Left renal cortex interstitium (tissue), 4 donors: ENCODE measurements at places on chromosomes 16 and 17. TPM values are rescaled to one million over a fixed set of nuclear protein-coding genes. Genes with fewer than 3 reads are reported as not detected.

DNA sequence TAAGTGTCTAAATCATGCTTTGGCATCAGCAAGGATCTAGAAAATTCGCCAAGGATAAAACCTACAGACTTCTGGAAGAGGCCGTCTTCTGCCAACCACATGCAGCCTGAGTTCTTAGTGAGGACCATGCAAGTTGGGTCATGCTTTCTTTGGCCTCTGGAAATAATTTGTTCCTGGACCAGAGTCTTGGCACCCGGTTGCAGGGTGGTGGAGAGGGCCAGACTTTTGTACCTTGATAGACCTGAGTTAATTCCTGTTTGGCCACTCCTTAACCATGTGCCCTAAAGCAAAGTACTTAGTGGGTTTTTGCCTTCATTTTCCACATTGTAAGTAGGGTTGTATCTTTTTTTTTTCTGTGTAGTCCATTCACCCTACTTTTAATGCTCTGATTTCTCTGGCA lies 283.4 kb upstream of the IRX5 start:
- no peak for DNase-seq

GRCh38 chr17:21049457-21049856 lies 6.6 kb upstream of the USP22 start:
- DNase-seq = no peak

DNA sequence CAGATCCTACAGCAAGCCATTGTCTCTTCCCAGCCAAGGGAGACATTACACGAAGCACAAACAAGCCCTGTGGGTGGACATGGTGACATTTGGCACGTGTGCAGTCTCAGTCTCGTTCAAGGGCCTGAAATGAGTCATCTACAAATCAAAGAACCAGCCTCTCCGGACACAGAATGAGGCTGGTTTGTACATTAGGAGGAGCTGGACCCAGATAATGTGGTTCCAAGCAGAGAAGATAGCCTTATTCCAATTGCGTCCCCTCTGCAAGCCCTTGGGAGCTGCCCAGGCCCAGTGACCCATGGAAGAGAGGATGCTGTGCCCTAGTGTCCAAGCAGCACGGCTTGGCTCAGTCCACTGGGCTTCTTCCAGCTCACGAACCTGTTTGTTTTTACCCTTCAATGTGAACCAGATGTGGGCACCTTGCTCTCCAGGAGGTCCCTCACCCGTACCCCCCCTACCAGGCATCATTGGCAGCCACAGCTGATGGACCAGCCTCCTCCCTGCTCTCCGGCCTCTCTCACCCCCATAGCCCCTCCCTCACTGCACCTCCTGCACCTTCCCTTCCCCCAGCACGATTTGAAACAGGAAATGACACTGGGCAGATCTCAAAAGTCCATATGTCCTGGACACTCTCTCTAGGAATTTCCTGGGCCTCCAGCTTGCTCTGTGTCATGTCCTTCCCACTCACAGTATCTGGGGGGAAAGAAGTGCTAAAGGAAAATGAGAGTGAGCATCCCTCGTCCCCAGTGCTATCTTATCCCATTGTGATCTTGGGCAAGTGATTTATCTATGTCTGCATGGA lies 26.2 kb downstream of the KPNA2 start:
- no peak for DNase-seq

- no peak for DNase-seq
Measured at GRCh38 chr16:17557480-17557879, 86.7 kb upstream of the XYLT1 start.

Gene ERI2
- polyA plus RNA-seq = 32.9 TPM

Gene CFAP97D1
- 0.08 TPM for polyA plus RNA-seq

GRCh38 chr16:81709016-81709900 lies 69.8 kb upstream of the PLCG2 start:
- DNase-seq = no peak

DNA sequence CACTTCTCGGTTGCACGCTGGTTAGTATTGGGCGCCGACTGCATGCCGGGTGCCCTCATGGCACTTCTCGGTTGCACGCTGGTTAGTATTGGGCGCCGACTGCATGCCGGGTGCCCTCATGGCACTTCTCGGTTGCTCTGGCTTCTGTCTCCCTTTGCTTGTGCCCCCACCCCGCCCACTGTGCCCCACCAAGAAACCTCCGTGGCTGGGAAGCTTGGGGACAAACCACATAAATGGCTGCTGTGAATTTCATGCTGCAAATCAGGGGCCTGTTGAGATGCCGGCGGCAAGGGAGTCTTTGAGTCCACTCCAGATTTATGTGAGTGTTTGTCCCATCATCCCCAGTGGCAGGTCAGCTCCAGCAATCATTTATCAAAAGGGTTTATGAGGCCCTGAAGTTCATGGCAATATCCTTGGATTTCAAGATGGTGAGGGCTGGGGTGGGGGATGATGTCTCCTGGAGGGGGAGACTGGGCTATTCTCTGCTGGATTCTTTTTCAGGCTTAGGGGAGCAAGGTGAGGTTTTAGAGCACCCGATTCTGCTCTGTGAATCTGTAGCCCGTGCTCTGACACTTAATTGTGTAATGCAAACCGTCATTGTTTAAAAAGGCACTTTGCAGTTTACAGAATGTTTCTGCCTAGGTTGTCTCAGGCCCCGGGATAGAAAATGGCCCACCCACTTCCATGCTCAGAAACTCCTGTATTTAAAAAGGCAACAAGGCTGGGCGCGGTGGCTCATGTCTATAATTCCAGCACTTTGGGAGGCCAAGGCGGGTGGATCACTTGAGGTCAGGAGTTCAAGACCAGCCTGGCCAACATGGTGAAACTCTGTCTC lies 51.2 kb upstream of the CIBAR2 start:
- DNase-seq = no peak

DNA sequence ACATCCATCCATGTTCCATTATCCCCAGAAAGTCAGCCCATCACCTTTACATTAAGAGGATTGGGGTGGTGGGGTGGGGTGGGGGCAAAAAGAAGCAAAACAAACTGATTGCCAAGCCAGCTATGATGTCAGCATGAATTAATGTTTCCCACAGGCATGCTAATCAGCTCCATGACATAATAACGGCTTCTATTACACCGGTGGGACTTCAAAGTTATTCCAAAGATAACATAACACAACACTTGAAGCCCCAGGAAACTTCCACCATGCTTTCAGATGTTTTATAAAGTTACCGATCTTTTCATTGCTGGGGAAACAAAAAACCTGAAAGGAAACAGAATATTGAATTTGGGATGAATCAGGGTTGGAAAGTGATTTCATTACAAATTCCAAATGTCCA lies 155.9 kb upstream of the IRX5 start:
- no peak for DNase-seq

GRCh38 chr16:19210280-19210924 lies 42.4 kb downstream of the SYT17 start:
- DNase-seq = no peak

DNA sequence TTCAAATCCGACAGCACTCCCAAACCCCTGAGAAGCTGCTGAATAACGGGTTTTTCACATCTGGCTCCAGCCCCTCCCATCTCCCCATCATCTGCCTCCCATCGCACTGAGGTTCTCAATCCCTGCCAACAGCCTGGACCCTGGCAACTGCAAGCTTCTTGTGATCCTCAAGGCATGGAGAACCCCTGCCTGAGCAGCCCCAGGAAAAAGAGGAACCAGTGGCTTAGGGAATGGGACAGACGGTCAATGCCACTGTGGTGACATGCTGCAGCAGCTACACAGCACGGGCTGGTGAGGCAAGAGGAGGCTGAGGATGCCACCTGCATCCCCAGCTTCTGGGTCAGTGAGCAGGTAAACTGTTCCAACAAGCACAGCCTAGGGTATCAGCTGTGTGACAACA lies 3.3 kb upstream of the MBTPS1 start:
- DNase-seq = no peak

Gene UTS2R
- 0.76 TPM for polyA plus RNA-seq

GRCh38 chr17:70332356-70333210 lies 163.3 kb downstream of the KCNJ2 start:
- no peak for DNase-seq

- no peak for DNase-seq
Measured at GRCh38 chr16:31861455-31861854, 12.2 kb upstream of the ZNF267 start.

Gene RAB26
- 4.6 TPM for polyA plus RNA-seq

GRCh38 chr16:4372578-4373355 lies 1.1 kb downstream of the VASN start:
- no peak for DNase-seq

- no peak for DNase-seq
Measured at GRCh38 chr17:1060991-1061390, 64.1 kb downstream of the TIMM22 start.

GRCh38 chr16:66605177-66605978 lies 874 bp downstream of the CMTM3 start:
- no peak for DNase-seq

GRCh38 chr17:31721291-31722025 lies 137.6 kb downstream of the COPRS start:
- DNase-seq = no peak

- DNase-seq = peak; percentile 51
Measured at GRCh38 chr17:58112970-58113631, 29.9 kb downstream of the DYNLL2 start.

GRCh38 chr17:51275381-51275780 lies 15.0 kb downstream of the UTP18 start:
- DNase-seq = no peak

- DNase-seq = no peak
Measured at GRCh38 chr17:80639658-80640057, 95.0 kb downstream of the RPTOR start.

DNA sequence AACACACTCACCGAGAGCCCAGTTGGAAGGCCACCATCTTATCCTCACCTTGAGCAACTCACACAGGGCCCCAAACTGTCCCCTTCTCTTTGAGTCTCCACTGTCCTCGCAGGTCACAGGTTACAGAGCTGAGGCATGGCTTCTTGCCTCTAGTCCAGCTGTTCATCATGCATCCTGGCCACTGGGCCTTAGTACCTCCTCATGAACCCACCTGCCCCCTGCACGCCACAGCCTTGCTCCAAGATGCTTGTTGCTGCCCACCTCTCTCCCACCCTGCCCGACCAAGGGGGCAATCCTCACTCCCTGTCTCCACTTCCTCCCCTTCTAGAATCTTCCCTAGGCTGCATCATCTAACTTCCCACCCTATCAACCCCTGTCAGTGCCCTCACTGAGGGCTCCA lies 17.1 kb downstream of the CDH5 start:
- no peak for DNase-seq

Gene IRX3
- 26.7 TPM for polyA plus RNA-seq
